GM20000 (cell line): ENCODE measurements at places on chromosomes 3 and 15.

DNA sequence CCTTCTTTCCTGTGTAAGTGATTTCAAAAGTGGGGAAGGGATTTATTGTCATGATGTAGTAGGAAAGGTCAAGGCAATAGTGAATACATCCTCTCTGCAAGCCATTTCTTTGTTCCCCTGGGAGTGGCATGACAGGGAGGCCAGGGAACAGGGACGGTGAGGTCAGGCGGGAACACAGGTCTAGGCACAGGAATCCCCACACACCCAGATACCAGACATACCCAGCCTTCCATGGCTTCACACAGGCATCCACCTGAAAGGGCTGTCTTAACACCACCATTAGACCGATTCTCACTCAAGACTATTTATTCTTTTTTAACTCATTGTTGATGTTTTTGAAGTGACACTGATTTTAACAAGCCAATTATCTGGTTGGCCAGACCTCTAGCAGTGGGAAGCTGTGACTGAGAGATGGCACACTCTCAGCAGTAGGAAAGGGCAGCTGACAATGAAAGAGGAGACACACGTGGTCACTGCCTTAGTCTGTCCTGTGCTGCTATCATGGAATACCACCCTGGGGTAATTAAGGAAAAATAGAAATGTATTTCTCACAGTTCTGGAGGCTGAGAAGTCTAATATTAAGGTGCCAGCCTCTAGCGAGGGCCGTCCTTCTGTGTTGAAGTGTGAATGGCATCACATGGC is 74.6 kb upstream of the MYZAP start:
- no peak for DNase-seq

- DNase-seq: no peak
Observed at GRCh38 chr3:73955494-73956070, 330.8 kb upstream of the PDZRN3 start.

- no peak for DNase-seq
Observed at GRCh38 chr3:141557961-141558706, 71.3 kb downstream of the RASA2 start.

DNA sequence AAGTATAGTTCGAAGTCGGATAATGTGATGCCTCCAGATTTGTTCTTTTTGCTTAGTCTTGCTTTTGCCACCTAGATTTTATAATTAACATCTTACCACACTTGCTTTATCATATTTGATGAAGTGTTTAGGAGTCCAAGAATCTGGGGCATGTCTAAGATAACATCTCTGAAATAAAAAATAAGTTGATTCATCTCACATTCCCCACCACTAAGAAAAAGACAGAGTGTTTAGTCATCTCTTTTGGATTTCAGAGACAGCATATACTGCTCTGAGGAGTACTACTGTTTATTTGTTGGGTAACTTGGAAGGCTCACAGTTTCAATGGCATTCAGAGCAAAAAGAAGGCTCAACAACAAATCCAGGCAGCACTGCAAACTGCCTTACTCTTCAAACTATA is 324.2 kb upstream of the ATP11B start:
- DNase-seq: no peak

GRCh38 chr15:48983300-48983699 is 19.6 kb upstream of the SHC4 start:
- DNase-seq: no peak
